ENCODE measurements at places on chromosomes 1 and 21.
A peak's percentile ranks its signal among the peaks of the same experiment; 100 is the strongest.

DNA sequence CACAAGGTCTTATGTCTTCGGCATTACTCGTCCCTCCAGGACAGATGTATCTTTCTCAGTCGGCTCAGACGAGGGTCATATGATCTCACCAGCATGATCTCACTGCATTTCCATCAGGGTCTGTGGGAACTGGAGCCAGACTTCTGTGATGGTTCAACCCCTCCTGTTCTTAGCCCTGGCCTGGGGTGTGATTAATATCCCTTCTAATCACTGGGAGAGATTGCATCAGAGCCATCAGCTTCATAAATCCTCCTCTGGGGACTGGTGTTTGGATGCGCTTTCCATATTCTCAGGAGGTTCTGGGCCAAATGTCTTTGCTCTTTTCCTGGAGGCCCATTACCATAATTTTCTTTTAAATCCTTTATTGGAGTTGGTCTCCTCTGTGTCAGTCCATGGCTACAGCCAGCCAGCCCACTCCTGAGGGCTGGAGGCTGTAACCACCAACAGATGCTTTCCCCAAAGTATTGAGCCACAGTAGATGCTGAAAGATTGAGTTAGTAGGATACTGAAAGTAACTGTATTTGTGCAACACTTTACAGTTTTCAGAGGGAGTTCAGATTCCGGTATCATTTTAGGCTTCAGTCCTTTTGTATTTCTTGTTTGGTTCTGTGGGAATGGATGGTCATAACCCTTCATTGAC, 20.0 kb downstream of the CACNA1E start:
- DNase-seq: no peak

DNA sequence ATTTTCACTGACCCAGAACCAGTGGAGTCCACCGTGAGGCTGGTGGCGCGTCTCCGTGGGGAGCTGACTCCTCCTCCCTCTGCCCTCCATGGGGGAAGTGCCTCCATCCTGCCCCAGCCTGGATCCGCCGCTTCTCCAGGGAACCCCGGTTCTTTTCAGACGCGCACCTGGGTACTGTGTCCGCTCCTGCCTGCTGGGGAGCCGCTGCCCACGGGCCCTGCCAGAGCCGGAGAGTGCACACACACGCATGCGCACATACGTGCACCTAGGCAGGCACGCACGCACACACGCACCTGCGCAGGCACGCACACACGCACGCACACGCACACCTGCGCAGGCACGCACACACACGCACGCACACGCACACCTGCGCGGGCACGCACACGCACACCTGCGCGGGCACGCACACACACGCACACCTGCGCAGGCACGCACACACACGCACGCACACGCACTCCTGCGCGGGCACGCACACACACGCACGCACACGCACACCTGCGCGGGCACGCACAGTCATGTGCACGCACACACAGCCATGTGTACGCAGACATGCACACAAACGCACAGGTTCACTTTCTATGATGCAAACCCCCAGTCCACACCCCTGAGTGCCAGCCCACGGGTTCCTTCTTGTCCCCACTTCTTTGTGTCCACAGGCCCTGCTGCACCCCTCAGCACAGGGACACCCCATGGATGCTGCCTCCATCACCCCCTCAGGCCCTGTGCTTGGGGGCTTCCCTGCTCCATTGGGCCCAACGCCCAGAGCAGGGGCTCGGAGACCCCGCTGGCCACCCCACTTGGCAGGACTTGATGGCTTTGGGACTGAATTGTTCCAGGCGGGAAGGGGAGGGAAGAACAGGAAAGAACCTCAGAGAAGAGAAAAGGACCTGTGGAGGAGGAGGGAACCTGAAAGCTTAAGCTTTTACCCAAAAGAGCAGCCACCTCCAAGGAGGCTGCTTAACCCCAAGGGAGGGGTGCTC, 42.7 kb downstream of the MORN1 start:
- peak; percentile 58 for DNase-seq

- DNase-seq: no peak
These were observed 191.1 kb upstream of the FGGY start for GRCh38 chr1:59105548-59106507.

DNA sequence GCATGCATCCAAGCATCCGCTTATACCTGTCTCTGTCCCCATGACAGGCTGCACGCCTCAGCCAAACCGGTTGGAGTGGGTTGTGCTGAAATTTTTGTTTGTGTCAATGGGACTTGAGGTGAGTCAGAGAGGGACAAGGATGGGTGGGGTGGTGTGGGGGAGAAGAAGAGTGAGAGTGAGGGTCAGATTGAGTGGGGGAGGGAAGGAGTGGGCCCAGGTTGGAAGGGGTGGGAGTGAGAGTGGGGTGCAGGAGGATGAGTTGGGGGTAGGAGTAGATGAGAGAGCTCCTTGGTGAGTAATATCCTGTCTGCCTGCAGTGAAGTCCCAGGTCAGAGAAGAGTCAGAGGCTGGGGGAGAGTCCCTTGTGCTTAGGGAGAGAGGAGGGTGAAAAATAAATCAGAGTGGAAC, 3.3 kb upstream of the NECTIN4 start:
- DNase-seq: no peak

DNA sequence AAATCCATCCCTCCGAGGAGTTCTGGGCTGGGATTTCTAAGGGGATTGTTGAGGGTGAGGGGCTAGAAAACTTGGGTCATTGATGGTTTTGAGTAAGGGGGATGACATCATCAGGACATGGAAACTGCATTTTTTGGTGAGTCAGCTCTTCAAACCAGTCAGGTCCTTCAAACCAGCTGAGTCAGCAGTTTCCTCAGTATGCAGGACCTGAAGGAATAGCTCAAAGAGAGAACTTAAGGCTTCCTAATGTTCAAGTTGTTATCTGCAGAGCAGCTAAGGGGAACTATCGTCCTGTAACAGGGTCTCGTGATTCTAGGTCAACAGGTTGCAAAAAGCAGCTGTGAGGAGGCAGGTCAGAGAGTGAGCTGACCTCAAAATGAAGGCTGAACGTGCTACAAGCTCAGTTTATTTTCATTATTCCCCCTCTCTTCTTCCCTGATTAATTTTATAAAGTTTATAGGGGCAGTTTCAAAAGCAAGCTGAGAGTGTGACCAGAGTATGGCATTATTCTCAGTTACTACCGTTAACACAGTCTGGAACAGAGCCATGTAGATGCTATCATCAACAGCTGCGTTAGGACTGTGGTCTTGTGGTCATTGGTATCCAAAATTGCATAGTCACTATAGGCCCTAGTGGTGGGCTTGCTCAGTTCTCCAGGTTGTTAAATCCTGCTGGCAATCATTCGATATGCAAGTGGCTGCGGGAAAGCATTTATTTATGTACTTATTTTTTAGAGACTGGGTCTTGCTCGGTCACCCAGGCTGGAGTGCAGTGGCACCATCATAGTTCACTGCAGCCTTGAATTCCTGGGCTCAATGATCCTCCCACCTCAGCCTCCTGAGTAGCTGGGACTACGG, 10.7 kb upstream of the SDC3 start:
- DNase-seq: no peak

DNA sequence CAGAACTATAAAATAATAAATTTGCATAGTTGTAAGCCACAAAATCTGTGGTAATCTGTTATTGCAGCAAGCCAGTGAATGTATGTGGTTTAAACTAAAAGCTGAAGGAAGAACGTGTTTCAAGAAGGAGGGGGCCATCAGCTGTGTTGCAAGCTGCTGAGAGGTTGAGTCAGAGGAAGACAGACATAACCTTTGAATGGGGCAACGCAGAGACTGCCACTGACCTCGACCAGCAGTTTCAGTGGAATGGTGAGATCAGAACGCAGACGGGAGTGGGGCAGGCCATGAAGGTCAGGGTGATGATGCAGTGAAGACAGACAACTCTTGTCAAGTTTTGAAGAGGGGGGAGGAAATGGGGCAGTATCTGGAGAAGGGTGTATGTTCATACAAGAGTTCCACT, 23.2 kb upstream of the QSOX1 start:
- no peak for DNase-seq

DNA sequence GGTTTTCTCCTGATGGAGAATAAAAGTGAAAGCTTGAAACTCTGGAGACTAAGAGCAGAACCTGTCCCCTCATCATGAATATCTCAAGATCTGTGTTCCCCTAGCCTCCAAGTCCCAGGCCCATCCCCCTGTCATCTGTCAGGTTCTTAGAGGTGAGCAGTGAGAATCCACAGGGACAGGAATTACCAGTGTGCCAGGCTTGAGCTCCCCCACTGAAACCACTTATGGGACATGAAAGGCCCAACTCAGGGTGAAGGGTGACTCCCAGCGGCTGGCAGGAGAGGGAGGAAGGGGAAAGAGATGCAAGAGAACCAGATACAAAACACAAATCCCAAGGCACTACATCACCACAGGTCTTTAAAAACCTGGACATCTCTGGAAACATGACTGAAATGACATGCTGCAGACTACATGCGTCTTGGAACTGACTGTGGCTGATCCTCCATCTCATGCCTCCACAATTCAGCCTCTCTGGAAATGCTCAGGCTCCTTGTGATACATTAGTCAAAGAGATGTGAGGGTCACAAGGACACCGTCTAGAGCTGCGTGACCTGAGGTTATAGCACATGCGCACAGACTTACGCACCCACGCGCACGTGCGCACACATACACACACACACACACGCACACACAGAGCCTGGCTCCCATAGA, 6.8 kb upstream of the LY9 start:
- DNase-seq: no peak

DNA sequence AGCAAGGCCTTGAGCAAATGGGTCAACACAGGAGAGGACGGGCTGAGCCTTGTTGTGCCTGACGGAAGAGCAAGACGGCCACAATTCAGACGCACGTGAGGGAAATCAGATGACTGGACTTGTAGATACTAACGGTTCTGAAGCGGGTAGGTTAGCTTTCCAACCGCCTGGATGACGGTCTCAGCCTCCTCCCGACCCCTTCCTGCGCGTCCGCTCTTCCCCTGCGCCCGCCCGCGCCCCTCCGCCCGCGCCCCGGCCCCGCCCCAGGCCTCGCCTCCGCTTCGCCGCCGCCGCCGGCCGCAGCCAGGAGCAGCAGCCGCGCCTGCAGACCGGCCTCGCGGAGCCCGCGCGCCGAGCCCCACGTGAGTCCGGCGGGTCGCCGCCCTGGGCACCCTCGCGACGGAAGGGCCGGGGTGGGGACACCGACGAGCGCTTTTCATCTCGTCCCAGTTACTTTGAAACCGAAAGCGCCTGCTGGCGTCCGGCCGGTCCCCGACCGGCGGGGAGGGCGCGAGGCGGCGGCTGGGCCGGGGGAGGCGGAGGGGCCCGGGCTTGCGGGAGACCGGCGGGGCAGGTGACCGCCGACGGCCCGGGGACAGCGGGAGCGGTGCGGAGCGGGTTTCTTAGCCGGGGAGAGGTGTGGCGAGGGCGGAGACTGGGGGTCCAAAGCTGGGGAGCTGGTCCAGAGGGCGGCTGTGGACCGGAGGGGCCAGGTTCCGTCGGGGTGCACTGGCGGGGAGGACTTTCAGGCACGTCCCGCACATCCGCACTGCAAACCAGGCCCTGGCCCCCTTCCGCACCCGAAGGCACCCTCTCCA, at the start of gene TRAF5:
Gene TRAF5 (plus strand): TSS at position 306 of the 818 bp plus-strand sequence. CDS start 26,407 bp downstream, outside the sequence.
- no peak for DNase-seq

GRCh38 chr1:244680667-244681066, 27.7 kb downstream of the DESI2 start:
- DNase-seq: no peak

GRCh38 chr1:85325920-85326319, 49.5 kb upstream of the BCL10 start:
- DNase-seq: no peak

- no peak for DNase-seq
These were observed 122.0 kb upstream of the B3GALT2 start for GRCh38 chr1:193308438-193308837.

- no peak for DNase-seq
These were observed 48.8 kb downstream of the DR1 start for GRCh38 chr1:93394514-93394913.

DNA sequence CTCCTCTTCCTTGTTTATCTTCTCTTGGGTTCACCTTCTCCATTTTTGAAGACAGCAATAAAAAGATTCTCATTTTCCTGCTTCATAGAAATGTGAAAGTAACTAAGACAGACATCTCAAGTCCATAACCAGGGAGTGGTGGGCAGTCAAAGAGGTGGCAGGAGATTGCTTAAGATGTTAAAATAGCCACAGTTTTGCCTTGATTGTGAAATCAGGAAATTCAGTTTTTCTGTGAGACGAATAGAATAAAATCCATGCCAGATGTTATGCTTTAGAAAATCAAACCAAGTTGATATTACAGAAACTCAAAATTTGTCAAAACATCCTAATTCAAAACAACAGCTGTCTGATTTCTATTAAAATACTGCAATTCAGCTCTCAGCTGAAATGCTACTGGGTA, 57.2 kb downstream of the TNN start:
- no peak for DNase-seq

DNA sequence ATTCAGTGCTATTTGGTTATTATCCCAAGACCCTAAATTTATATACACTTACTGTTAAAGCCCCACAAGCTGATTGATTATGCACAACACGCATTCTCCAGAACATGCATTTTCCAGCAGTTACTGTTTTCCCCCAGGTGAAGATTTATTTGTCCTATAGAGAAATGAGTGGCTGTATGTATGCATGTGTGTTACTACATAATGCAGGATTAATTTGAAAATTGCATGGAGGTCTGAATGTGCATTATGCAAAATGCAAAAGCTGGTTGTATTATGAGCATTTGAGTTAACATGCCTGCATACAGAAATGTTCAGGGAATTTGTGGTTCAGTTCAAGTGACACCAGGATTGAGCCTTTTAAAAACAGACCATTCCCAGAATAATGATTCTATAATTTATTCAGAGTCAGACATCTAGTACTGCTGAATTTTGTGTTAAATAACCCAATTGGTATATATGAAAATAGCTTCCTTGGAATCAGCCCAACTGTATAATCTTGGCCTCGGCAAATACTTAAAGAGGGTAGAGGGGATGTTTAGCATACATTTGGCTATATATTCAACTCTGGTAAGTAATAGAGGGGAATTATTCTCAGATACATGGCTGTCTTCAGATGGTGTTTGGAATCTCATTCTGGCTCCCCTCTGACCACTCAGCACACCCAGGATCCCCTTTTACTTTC, 320.0 kb downstream of the HHAT start:
- DNase-seq: no peak

GRCh38 chr1:6460301-6461050, 5.5 kb downstream of the TNFRSF25 start:
- no peak for DNase-seq

GRCh38 chr21:33267250-33267649, 1.1 kb downstream of the IL10RB start:
- no peak for DNase-seq

DNA sequence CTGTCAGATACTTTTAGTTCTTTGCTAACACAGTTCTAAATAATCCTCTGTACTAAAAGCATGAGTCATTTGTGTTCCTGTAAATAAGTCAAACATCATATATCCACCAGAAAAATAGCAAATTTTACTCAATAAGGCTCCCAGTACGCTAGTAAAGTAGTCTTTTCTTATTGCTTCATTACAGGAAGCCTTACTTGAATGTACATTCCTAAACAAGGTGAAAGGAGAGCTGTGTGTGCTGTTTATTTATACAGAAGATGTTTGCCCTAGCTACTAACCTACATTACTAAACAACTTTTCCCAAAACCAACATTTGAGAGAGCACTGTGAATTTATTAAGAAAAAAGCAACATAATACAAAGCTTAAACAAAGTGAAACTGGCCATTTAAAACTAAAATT, 52.0 kb downstream of the ZNHIT6 start:
- DNase-seq: no peak

Measured in RWPE2 (cell line).